ENCODE measurements at places on chromosomes 11 and 22.

- no peak for DNase-seq
Measured at GRCh38 chr22:31474743-31475142, 14.9 kb downstream of the EIF4ENIF1 start.

DNA sequence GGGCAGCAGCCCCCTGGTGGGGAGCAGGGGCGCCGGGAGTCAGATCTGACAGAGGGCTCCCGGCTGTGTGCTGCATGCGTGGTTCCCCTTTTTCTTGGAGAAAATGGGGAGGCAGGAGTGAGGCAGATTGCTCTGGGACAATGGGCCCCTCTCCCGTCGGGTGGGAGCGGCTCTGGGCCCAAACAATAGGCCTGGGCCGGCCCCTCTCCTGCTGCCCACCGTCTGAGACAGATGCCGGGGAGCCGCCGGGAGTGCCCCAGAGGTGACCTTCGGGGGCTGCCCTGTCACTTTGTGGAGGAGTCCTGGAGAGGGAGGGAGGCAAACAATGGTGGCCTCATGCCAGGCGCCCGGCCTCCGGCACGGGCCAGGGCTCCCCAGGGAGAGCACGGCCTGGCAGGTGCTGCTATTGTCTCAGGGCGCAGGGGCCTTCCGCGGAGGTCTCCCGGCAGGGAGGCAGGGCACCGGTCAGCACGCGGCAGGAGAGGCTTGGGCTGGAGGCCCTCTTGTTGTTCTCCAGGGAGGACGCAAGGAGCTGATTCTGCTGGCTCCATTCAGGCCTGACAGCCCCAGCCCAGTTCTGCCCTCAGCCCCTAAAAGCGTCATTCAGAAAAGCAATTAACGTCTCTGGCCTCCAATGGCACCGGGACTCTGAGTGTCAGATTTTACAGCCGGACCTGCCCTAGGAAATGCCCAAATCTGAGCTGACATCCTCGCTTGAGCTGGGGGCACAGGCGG is 44.8 kb downstream of the SMIM38 start:
- DNase-seq: no peak

GRCh38 chr22:38798496-38798895 is 4.6 kb upstream of the DNAL4 start:
- DNase-seq: no peak

DNA sequence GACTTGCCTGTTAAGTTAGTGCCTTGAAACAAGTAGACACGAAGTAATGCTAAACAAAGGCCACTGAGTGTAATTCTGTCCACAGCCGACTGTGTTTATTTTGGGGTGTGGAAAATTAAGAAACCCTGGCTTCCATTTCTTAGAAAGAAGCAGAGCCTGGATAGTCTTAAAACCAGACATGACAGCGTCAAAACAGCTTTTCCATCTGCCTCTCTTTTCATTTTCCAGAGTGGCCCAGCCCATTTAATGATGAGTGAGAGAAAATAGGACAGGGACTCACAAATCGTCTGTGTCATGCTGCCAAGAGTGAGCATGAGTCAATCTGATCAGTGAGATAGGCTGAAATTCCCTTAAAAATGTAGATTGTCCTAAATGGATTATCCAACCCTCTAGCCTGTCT is 485.9 kb downstream of the JRKL start:
- DNase-seq: no peak

DNA sequence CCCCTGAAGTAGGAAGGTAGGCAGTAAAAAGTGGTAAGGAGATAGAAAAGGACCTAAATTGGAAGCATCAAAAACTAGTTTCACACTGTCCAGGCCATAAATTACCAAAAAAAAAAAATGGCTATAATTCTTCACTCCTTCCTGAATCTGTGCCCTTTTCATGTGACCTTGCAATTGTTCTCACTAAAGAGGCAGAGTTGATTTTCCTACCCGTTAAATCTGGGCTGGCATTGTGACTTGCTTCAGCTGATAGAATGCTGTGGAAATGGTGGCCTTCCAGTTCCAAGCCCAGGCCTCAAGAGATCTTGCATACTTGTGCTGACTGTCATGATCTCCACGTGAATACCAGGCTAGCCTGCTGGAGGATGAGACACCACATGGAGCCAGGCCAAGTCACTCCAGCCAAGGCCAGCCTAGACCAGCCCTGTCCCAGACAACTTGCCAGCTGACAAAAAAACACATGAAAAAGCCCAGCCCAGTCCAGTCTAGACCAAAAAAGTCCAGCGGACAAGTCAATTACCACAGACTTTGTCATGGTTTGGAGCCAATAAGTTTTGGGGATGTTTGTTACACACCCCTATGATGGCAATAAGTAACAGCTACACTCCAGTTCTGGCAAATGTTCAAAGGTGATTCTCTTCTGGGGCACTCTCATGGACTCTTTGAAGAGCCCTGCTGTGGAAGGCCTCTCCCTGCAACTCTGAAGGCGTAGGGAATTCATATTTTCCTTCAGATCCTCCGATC is 51.4 kb upstream of the NUP50 start:
- no peak for DNase-seq

DNA sequence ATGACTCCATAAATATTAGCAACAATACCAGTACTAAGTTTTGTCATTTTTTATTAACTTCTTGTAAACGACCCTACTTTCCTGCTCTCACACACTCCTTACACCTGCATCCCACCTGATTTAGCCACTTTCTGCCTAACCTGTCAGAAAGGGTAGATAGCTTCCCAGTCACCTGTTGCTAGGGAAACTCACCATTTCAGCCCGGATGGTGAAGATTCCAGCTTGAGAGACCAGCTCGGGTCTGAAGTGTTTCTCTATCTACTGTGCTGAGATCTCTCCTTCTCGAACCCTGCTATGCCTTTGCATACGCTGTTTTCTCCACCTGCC is at the start of gene PARVG:
PARVG (plus strand) TSS at position 220 of the 327 bp plus-strand sequence. CDS start 2,405 bp downstream, outside the sequence.
- no peak for DNase-seq

- no peak for DNase-seq
Measured at GRCh38 chr11:86495351-86495750, 120.7 kb downstream of the CCDC81 start.

- no peak for DNase-seq
Measured at GRCh38 chr22:41076857-41077256, 15.5 kb upstream of the EP300 start.

- no peak for DNase-seq
Measured at GRCh38 chr11:88178191-88178590, 2.9 kb upstream of the RAB38 start.

GRCh38 chr11:108524422-108524821 is 26.2 kb upstream of the POGLUT3 start:
- DNase-seq: no peak

DNA sequence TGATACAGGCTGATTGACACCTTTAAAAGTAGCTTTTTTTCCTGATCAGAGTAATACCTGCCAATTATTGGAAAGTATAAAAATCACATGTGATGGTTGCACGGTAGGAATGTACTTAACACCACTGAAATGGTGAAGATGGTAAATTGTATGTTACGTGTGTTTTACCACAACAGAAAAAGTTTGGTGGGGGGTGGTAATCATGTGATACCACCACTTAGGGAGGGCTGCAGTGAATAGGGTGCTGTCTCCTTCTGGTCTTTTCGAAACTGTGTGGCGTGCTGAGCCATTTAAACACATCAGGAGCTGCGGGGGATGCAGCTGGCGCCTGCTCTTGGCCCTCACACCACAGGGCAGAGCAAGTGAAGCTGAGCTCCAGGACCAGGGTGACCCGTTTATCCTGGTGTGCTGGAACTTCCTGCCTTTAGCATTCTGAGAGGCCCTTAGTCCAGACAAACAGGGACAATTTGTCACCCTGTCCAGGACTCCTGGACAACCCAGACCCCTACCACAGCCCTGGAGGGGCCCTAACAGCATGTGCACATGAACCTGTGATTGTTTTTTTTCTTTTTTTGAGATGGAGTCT is 2.6 kb downstream of the SYNGR1 start:
- DNase-seq: no peak

DNA sequence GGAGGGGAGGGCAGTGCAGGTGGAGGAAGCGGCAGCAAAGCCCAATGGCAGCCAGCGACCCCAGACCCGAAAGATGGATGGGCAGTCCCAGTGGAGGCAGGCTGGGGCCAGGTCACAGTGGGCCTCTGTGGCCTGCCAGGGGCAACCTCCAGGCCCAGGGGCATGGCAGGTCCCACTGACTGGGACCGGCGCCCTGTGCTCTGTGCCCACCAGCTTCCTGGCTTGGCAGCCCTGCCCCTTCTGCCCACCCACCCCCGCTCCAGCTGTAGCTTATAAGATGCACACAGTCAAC is 4.3 kb upstream of the KCNK7 start:
- DNase-seq: no peak

DNA sequence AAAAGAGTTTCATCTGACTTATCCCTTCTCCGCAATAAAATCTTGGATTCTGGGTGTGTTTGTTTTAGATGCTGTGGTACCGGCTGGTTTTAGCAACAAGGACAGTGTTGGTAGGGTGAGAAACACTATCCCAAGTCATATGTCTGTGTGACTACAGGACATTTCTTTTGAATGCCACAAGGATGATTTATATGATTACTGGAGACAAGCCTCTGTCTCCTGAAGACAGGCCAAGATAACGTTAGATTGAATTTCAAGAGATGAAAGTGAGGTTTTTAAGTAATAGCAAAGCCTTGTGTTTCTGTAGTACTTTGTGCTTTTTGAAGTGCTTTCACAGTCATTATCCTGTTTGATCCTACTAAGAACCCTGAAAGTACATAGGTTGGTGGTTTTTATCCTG is 101.6 kb downstream of the COMMD9 start:
- no peak for DNase-seq

DNA sequence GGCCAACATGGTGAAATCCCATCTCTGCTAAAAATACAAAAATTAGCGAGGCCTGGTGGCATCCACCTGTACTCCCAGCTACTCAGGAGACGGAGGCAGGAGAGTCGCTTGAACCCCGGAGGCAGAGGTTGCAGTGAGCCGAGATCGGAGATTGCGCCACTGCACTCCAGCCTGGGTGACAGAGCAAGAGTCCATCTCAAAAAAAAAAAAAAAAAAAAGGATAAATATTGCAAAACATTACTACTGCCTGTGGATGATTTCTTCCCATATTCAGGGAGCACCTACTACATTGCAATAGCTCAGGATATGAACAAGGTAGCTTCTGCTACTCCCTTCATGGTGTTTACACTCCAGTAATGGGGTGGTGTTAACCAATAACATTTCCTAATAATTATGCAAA is 980.6 kb downstream of the NTM start:
- DNase-seq: no peak

- DNase-seq: no peak
Measured at GRCh38 chr11:126834149-126834548, 166.4 kb downstream of the KIRREL3 start.

- DNase-seq: no peak
Measured at GRCh38 chr22:46761017-46761416, 1.4 kb upstream of the TBC1D22A start.

GRCh38 chr11:26778000-26778757 is 56.3 kb upstream of the SLC5A12 start:
- DNase-seq: no peak

DNA sequence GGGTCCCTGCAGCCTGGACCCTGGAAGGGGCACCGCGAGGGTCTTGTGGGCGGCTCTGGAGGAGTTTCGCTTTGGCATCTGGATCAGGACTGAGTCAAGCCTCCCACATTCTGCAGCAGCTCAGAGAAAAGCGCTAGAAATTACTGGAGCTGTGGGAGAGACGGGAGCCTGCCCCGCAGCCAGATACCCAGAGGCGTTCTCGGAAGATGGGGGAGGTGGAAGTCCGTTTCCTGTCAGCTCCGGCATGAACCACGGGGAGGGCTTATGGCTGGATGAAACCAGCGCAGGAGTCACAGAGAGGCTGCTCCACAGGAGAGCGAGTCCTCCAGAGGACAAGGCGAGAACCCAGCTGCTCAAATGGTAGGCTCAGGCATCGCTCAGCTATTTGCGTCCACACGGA is 379.3 kb downstream of the OPCML start:
- DNase-seq: no peak

GRCh38 chr22:48588878-48589450 is 1238.7 kb downstream of the BRD1 start:
- DNase-seq: peak; percentile 45

GRCh38 chr11:117172724-117173421 is 5.7 kb upstream of the SIDT2 start:
- DNase-seq: no peak

- no peak for DNase-seq
Measured at GRCh38 chr11:86062719-86063118, 6.2 kb downstream of the PICALM start.

DNA sequence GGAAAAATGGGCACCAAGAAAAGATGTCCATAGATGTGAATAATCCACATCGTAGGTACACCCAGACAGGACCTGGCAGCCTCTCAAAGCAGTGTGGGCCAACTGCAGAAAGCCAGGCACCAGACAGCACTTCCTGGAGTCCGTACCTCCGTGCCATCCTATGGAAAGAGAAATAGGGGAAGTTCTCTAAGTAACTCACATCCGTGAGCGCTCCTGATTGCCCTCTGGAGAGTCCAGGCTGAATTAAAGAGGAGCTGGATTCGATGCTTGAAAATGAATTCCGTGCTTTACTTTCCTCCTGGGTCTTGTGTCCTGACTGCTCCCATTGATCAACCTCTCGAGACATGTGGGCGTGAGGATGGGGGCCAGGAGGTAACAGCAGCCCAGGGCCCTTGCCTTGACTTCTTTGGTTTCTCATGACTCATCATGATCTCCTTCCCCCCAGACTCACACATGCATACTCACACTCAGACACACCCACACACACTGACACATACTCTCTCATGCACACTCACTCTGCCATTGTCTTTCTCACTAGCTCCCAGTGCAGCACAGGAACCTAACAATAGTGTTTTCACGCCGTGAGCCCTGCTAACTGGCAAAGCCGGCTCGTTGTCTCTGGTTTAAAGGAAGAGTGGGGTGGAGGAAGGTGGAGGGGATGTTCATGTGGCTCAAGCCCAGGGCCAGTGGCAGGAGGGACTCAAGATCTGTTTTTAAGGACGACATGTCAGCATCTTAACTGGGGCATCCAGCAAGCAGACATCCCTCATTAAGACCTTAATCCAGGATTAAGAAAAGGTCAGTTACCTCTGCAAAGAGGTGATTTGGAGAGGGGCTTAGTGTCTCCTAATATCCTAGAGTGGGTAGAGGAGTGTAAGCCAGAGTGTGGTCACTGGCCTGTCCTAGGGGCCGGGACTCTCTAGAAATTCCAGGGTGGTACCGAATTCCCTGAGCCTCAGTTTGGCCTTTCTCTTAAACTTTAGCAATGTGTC is 104.2 kb downstream of the SCN3B start:
- DNase-seq: no peak

- no peak for DNase-seq
Measured at GRCh38 chr11:2576549-2576948, 123.2 kb downstream of the KCNQ1OT1 start.

GRCh38 chr11:74949753-74950137 is 679 bp downstream of the SPCS2 start:
- DNase-seq: no peak

- no peak for DNase-seq
Measured at GRCh38 chr11:128198216-128198772, 389.1 kb downstream of the ETS1 start.

- no peak for DNase-seq
Measured at GRCh38 chr11:119921571-119921970, 192.6 kb upstream of the NECTIN1 start.

- no peak for DNase-seq
Measured at GRCh38 chr22:18024276-18024939, at the start of gene MICAL3. MICAL3 (minus strand) TSS chr22:18024561; CDS start chr22:17906812, 117,749 bp downstream.

- DNase-seq: no peak
Measured at GRCh38 chr22:44604455-44604854, 97.5 kb upstream of the PRR5 start.

GRCh38 chr22:45192701-45193187 is 29.0 kb downstream of the NUP50 start:
- DNase-seq: no peak

- DNase-seq: no peak
Measured at GRCh38 chr11:119685111-119685746, 43.8 kb downstream of the NECTIN1 start.

GRCh38 chr22:19715188-19715930 is 1.1 kb downstream of the SEPTIN5 start:
- DNase-seq: no peak
